ENCODE measurements at places on chromosomes 5 and 9. TPM values are rescaled to one million over a fixed set of nuclear protein-coding genes. Genes with fewer than 3 reads are reported as not detected.

LURAP1L gene
- total RNA-seq = 0.69 TPM

SPDL1 gene
- total RNA-seq = 7.3 TPM

INSYN2B gene
- total RNA-seq = 0.87 TPM

GRXCR2 gene
- total RNA-seq = not detected
